ENCODE measurements at places on chromosomes 16 and 17. TPM values are rescaled to one million over a fixed set of nuclear protein-coding genes. Genes with fewer than 3 reads are reported as not detected.

The CTRL gene
- total RNA-seq: 0.35 TPM

The COPS3 gene
- total RNA-seq: 120 TPM

The PRKCB gene
- total RNA-seq: not detected

The QPRT gene
- total RNA-seq: 0.13 TPM

The CRYBA1 gene
- total RNA-seq: not detected

The BRD7 gene
- total RNA-seq: 55.3 TPM

The RAB11FIP4 gene
- 0.07 TPM for total RNA-seq

The KRT26 gene
- total RNA-seq: not detected

The CHST6 gene
- 1.5 TPM for total RNA-seq

The C16orf92 gene
- total RNA-seq: not detected

The KCNAB3 gene
- 0.32 TPM for total RNA-seq

The WFDC1 gene
- not detected for total RNA-seq

The TNFRSF17 gene
- not detected for total RNA-seq

The COA3 gene
- 73.5 TPM for total RNA-seq

The SLC38A8 gene
- not detected for total RNA-seq
